ENCODE measurements at places on chromosomes 1 and 21. TPM values are rescaled to one million over a fixed set of nuclear protein-coding genes. Genes with fewer than 3 reads are reported as not detected.
A peak's percentile ranks its signal among the peaks of the same experiment; 100 is the strongest.

- H3K27ac ChIP-seq, result no peak overlapping the region
- H3K27me3 ChIP-seq, result no peaks in the 10 kb centered on the region
- H3K4me1 ChIP-seq, result peaks cover 48% of the 10 kb centered on the region
- H3K4me3 ChIP-seq, result no peak overlapping the region
- no peaks in the 10 kb centered on the region for H3K36me3 ChIP-seq
These were observed 69.8 kb upstream of the RUNX3 start for GRCh38 chr1:24999906-25000305.

- H3K27me3 ChIP-seq, result no peaks in the 10 kb centered on the region
- DNase-seq, result no peak
- no peak overlapping the region for H3K27ac ChIP-seq
These were observed 70.3 kb upstream of the ACTL8 start for GRCh38 chr1:17684810-17685209.

DNA sequence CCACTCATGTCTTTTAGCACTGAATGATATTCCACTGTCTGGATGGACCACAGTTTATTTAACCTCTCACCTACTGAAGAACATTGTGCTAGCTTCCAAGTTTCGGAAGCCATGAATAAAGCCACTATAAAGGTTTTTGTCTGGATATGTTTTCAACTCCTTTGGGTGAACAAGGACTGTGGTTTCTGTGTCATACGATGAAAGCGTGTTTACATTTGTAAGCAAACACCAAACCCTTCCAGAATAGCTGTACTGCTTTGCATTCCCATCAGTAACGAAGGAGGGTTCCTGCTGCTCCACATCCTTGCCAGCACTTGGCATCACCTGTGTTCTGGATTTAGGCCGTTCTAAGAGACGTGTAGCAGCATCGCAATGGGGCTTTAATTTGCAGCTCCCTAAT lies 10.7 kb upstream of the ARHGEF16 start:
- DNase-seq, result no peak
- H3K4me3 ChIP-seq, result no peak overlapping the region
- H3K4me1 ChIP-seq, result no peaks in the 10 kb centered on the region
- H3K27me3 ChIP-seq, result peaks cover 3% of the 10 kb centered on the region

Gene DPYD
- total RNA-seq, result 35.9 TPM

- peaks cover 38% of the 10 kb centered on the region for H3K27me3 ChIP-seq
- DNase-seq, result no peak
- H3K27ac ChIP-seq, result no peak overlapping the region
These were observed 38.3 kb downstream of the RHBG start for GRCh38 chr1:156407344-156407743.

- no peak overlapping the region for H3K4me3 ChIP-seq
- H3K27ac ChIP-seq, result no peak overlapping the region
- DNase-seq, result no peak
- no peaks in the 10 kb centered on the region for H3K27me3 ChIP-seq
- no peaks in the 10 kb centered on the region for H3K4me1 ChIP-seq
These were observed 32.7 kb upstream of the CD2 start for GRCh38 chr1:116721451-116722007.

DNA sequence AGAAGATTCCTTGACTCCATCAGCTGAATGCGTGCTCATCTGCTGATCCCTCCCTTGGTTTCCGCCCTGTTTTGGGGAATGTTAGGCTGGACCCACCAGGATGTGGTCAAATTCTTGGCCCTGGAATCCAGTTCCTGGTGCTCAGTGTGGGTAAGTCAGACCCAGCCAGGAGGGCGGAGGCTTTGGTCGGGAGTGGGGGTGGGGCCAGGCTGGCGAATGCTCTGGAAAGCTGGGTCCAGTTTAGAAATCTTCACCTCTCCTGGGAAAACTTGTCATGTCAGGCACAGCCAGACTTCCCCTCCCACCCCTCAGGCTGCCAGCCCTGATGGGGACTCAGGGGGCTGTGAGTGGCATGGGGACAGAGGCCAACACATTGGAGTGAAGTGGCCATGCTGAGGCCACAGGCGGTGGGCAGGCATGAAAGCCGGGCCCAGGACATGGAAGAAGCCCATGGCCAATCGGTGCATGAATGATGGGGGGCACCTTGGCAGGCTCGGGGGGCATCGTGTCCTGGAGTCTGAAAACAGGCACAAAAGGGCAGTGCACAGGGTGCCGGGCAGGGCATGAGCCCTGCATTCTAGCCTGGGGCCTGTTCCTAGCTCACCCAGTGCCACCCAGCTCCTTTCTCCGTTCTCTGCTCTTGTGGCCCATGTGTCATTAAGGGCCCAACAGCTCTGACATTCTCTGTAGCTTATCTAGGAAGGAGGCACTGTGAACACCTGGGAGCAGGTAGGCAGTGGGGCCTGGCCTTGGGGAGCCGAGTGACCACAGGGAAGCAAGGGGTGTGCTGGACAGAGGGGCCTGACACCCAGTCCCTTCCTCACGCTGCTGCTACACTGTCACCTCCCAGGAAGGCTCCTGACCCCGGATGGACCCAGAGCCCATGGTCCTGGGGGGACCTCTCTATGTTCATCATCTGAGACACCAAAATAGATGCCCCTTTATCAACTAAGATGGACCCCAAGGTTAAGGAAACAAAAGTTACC lies 14.6 kb upstream of the PADI1 start:
- peaks cover 20% of the 10 kb centered on the region for H3K4me1 ChIP-seq
- no peaks in the 10 kb centered on the region for H3K27me3 ChIP-seq
- no peak for DNase-seq
- H3K4me3 ChIP-seq, result no peak overlapping the region

GRCh38 chr1:64508629-64509028 lies 38.7 kb downstream of the CACHD1 start:
- H3K4me3 ChIP-seq, result no peak overlapping the region
- DNase-seq, result no peak
- peaks cover 12% of the 10 kb centered on the region for H3K4me1 ChIP-seq
- H3K27me3 ChIP-seq, result no peaks in the 10 kb centered on the region

GRCh38 chr1:243267471-243267880 lies 11.6 kb downstream of the SDCCAG8 start:
- no peak overlapping the region for H3K27ac ChIP-seq
- no peak overlapping the region for H3K4me3 ChIP-seq
- H3K27me3 ChIP-seq, result no peaks in the 10 kb centered on the region
- no peak for DNase-seq
- H3K4me1 ChIP-seq, result no peaks in the 10 kb centered on the region
- peaks cover 3% of the 10 kb centered on the region for H3K36me3 ChIP-seq

GRCh38 chr1:25137106-25137505 lies 95.2 kb downstream of the SYF2 start:
- no peaks in the 10 kb centered on the region for H3K36me3 ChIP-seq
- H3K27me3 ChIP-seq, result peaks cover 6% of the 10 kb centered on the region
- no peak for DNase-seq
- no peaks in the 10 kb centered on the region for H3K4me1 ChIP-seq

- H3K27ac ChIP-seq, result no peak overlapping the region
- H3K4me3 ChIP-seq, result no peak overlapping the region
- no peak for DNase-seq
These were observed 1058.0 kb upstream of the ADGRL4 start for GRCh38 chr1:80064524-80064923.

Gene HEYL
- total RNA-seq, result not detected

- DNase-seq, result no peak
- H3K27ac ChIP-seq, result no peak overlapping the region
- H3K4me1 ChIP-seq, result no peaks in the 10 kb centered on the region
These were observed 318.2 kb downstream of the NEGR1 start for GRCh38 chr1:71964188-71964587.

Gene AADACL4
- total RNA-seq, result not detected

Gene SMYD2
- total RNA-seq, result 17.6 TPM

DNA sequence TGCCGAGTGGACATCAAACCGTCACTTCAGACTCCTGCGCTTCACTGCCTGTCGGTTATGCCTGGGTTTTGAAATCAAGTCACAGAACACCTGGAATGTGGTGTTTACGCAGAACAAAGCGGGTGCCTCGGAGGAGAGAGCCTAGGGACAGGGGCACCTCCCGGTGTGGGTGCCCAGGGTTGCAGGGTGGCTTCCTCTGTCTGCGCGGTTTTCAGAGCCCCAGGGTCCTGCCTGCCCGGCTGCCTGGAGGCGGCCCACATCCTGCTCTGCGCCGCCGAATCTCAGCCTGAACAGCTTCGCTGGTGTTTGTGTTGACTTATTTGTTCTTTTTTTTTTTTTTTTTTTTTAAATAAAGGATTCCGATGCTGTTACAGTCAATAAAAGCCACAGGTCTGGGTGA lies 113.5 kb upstream of the COL6A1 start:
- H3K27ac ChIP-seq, result no peak overlapping the region
- no peaks in the 10 kb centered on the region for H3K27me3 ChIP-seq
- no peak for DNase-seq
- H3K4me1 ChIP-seq, result peaks cover 3% of the 10 kb centered on the region

DNA sequence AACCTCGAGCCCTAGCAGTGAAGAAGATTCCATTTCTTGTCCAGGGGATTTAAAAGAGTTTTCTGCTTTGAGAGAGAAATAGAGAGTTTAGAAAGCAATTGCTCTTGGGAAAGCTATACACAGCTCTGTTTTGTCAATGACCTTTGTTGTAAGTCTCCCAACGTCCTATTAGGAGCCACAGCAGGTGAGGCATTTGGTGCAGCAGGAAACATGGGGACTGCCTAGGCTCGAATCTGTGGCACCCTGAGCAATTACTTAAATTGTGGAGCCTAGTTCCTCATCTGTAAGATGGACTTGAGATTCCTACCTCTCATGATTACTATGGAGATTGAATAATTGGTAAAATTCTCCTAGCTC lies 8.2 kb downstream of the DCLRE1B start:
- no peaks in the 10 kb centered on the region for H3K4me1 ChIP-seq
- peaks cover 35% of the 10 kb centered on the region for H3K36me3 ChIP-seq
- H3K4me3 ChIP-seq, result no peak overlapping the region
- peaks cover 2% of the 10 kb centered on the region for H3K27me3 ChIP-seq
- H3K27ac ChIP-seq, result no peak overlapping the region

DNA sequence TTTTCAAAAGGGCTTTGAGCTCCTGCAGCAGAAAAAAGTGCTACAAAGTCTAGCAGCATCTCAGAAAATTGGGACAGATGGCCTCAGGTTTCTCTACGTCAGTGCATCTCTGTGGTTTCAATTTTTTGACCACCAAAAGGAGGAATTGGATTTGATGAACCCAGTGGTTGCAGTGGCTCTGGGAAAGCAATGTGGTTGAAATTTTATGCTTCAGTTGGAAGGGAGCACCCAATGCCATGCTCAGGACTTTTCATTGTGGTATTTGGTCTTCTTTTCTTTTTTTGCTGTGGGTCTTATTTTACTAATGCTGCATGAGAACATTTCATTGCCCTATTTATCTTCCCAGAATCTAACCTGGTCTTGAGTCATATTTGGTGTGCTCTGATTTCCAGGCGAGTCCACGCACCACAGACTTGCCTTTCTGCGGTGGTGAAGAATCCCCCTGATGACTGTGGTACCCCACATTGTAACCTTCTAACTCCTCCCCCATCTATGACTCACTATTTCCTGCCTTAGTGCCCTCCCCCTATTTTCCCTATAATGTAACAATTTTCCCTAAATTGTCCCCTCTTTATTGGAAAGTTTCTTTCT lies 56.7 kb downstream of the S1PR1 start:
- no peaks in the 10 kb centered on the region for H3K27me3 ChIP-seq
- no peak overlapping the region for H3K27ac ChIP-seq
- peaks cover 66% of the 10 kb centered on the region for H3K4me1 ChIP-seq
- DNase-seq, result no peak
- H3K4me3 ChIP-seq, result no peak overlapping the region

Gene HPDL
- not detected for total RNA-seq

DNA sequence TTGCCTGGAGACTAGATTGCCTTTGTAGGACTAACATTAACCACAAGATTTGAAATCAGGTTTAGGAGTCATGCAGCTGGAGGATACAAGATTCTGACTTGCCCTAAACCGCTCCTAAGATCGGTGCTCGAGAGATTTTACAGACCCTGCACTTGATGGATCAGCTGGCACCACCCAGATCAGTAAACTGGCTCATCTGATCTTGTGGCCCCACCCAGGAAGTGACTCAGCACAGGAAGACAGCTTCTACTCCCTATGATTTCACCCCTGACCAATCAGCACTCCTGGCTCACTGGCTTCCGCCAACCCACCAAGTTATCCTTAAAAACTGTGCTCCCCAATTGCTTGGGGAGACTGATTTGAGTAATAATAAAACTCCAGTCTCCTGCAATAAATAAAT lies 876 bp upstream of the CATSPERE start:
- H3K27ac ChIP-seq, result no peak overlapping the region
- H3K36me3 ChIP-seq, result no peaks in the 10 kb centered on the region
- H3K4me3 ChIP-seq, result no peak overlapping the region
- DNase-seq, result no peak
- H3K27me3 ChIP-seq, result no peaks in the 10 kb centered on the region

DNA sequence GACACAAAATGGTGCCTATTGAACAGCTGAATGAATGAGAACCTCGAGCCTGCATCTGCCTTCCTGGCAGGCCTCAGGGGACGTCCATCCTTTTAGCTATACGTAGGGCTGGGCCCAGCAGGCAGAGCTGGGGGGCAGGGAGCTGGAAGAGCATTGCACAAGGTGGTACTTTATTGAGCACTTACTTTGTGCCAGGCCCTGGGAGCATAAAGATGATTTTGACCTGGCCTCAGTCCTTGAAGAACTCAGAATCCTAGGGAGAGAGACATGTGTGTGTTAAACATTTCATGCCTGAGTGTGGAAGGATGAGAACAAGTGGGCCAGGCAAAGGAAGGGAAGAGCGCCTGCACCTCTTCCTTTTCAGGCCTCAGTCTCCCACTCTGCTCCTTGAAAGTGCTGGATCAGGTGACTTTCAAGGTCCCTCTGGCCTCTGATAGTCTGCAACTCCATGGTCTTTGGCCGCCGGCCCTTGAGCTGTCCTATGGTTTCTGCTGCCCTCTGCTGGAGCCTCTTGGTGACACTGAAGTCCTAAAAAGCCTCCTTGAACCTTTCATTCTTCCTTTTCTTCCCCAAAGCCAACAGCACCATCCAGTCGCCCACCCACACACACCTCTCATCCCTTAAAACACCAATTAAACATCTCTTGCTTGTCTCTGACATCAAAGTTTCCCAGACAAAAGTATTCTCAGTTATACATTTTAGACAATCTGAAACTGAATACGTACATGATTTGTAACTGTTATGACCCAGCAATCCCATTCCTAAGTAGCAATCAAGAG lies 3.5 kb upstream of the PEAR1 start:
- H3K36me3 ChIP-seq, result no peaks in the 10 kb centered on the region
- no peak overlapping the region for H3K4me3 ChIP-seq
- peaks cover 48% of the 10 kb centered on the region for H3K27me3 ChIP-seq
- H3K27ac ChIP-seq, result no peak overlapping the region
- H3K4me1 ChIP-seq, result peaks cover 29% of the 10 kb centered on the region
- DNase-seq, result peak; percentile 41

Data from CD4-positive, alpha-beta T cell (primary cell).